Cardiac muscle cell (in vitro differentiated cells and primary cell): ENCODE measurements at places on chromosomes 4 and X.

GRCh38 chr4:157980158-157980557, 192.7 kb downstream of the GASK1B start:
- DNase-seq, result no peak

- no peak for DNase-seq
Observed at GRCh38 chrX:21683941-21684340, 25.8 kb upstream of the KLHL34 start.

GRCh38 chr4:158941321-158941720, 161.6 kb upstream of the RAPGEF2 start:
- DNase-seq, result no peak

DNA sequence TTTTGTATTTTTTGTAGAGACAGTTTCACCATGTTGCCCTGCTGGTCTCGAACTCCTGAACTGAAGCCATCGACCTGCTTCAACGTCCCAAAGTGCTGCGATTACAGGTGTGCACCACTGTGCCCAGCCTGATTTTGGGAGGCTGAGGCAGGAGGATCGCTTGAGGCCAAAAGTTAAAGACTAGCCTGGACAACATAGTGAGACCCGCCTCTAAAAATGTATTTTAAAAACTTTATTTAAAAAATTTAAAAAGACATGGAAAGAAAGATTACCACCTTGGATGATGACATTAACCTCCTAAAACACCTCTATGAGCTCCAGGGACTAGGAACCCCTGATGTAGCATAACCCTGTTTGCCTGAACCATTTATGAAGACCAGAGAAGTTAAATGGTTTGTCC, 5.8 kb upstream of the BBS7 start:
- DNase-seq, result no peak

DNA sequence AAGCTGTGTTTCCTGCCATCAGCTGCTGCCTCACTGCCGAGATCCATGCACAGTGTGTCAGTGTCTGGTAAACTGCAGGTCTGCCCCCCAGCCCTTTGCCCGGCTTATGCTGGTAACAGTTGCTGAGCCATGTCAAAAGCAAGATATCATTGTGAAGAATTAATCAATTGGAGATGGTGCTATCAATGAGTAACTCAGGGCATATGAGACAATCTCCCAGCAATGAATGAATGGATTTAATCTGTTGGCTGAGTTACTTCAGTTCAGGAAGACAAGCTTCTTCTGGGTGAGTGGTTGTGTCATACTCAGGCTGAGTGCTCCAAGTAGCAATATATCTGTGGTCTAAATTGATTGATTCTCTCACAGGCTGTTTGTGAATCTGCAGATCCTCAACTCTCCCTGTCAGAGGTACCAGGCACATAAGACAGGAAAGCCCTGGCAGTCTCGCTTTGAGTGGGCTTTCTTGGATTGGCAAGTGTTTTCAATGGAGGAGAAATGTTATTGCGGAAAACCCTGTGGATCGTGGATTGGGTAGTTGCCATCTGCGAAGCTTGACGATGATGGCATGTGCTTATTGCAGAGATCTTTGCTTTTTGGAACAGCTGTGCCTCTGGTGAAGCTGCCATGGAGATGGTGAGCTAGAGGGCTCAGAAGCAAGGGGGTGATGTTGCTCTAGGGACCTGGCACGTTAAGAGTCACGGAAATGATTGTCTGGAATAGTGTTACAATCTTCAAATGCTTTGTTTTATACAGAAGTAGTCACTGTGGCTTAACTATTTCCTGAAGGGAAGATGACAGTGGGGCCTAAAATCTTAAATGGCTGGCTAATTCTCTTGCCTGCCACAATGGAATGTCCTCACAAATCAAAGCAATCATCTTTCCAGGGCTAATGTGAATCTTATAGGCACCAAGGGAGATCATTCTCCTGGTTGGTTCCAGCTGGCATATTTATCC, 147.6 kb upstream of the TBC1D9 start:
- no peak for DNase-seq

GRCh38 chrX:154300816-154301215, 5.2 kb downstream of the TKTL1 start:
- no peak for DNase-seq

DNA sequence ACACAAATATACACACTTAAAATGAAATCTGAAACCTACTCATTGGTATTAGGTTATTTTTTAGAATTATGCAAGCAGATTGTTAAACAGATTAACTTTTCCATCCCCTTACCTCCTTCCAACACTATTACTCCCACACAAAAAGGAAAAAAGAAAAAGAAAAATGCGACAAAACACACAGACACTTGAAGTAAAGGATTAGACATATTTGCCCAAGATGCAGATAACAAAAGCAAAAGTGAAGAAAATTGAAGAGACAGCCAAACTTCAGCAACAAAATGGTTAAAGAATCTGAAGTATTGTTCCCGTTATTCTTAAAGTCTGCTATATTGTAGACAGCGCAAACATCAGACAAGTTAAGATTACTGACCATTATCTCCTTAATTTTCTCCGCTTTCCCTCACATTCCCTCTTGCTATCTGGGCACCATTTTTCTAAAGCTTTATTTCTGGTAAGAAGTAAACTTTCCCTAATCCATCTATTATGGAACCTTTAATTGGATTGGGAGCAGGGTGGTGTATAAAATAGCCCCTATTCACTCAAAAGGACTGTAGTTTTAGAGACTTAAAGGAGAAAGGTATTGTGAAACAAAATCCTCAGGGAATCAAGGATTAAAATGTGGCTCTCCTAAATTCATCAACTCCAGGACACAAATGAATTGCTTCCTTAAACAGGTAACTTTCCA, 34.7 kb upstream of the MAB21L2 start:
- no peak for DNase-seq

DNA sequence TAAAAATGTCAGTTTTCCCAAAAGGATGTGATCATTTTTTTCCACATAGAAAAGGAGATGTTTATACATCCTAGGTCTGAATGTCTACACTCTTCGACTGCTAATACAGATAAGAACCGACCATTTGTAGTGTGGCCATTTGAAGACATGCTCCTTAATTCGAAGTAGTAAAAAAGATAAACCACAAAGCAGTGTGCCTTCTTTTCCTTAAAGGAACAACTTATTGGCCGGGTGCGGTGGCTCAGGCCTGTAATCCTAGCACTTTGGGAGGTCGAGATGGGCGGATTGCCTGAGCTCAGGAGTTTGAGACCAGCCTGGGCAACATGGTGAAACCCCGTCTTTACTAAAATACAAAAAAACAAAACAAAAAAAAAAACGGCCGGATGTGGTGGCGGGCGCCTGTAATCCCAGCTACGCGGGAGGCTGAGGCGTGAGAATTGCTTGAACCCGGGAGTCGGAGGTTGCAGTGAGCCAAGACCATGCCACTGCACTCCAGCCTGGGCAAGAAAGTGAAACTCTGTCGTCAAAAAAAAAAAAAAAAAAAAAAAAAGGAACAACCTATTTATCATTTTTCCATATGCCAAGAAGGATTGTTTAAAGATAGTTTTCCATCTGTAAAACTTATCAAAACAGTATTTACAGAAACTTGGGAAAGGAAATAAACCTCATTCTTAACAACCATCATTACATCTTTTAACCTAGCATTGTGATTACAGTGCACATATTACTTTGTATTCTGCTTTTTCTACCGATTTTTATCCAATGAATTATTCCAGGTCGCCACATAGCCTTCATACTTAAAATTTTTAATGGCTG, 2.6 kb downstream of the INTS6L start:
- no peak for DNase-seq

GRCh38 chr4:152951348-152951747, 15.2 kb downstream of the FHDC1 start:
- DNase-seq, result no peak

DNA sequence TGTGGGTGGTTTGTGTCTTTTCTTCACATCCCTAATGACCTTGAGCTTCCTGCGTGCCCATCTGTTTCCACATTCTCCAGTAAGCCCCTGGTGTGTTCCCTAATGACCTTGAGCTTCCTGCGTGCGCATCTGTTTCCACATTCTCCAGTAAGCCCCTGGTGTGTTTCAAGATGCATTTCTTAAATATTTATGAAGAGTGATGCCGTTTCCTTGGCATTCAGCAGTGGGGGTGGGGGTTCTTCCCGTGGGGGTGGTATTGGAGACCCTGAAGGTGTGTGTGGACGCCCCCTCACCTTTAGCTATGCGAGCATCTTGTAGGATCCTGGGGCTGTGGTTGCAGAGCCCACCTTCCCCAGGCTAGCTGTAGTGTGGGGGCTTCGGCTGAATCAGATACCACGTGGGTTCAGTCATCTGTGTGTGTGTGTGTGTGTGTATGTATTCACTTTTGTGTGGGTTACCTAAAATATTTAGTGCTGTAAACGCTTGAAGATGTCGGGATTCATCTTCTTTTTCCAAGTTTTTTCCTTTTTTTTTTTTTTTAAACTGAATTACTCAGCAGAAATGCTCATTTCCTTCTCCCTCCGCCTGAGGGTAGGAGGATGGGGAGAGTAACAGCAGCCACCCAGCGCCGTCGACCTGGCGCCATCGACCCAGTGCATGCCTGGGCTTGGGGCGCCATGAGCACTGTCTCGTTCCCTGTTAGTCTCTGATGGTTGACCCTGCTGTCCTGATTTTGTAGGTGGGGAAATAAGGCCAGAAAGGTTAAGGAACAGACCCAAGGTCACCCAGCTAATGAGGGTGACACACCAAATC, 9.9 kb downstream of the NSG1 start:
- no peak for DNase-seq
